ENCODE measurements at places on chromosomes 5 and 9.

- DNase-seq = no peak
These were observed 182.3 kb downstream of the MACROH2A1 start for GRCh38 chr5:135216471-135217343.

DNA sequence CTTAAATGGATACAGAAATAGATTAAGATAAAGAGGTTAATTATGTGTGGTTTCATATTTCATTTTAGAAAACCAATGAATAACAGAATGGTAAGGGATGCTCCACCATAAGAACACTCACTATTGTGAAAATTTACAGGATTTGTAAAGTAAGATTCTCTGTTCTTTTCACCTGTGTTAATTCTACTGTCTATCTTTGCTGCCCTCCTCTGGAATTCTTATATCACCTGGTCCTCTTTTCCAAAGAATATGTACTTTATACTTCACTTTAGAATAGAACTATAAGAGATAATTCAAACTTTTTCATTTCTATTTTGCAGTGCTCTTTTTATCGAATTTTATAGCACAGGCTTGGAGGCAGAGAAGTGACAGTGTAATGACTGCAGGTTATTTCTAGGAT is 213.4 kb downstream of the LURAP1L start:
- no peak for DNase-seq

DNA sequence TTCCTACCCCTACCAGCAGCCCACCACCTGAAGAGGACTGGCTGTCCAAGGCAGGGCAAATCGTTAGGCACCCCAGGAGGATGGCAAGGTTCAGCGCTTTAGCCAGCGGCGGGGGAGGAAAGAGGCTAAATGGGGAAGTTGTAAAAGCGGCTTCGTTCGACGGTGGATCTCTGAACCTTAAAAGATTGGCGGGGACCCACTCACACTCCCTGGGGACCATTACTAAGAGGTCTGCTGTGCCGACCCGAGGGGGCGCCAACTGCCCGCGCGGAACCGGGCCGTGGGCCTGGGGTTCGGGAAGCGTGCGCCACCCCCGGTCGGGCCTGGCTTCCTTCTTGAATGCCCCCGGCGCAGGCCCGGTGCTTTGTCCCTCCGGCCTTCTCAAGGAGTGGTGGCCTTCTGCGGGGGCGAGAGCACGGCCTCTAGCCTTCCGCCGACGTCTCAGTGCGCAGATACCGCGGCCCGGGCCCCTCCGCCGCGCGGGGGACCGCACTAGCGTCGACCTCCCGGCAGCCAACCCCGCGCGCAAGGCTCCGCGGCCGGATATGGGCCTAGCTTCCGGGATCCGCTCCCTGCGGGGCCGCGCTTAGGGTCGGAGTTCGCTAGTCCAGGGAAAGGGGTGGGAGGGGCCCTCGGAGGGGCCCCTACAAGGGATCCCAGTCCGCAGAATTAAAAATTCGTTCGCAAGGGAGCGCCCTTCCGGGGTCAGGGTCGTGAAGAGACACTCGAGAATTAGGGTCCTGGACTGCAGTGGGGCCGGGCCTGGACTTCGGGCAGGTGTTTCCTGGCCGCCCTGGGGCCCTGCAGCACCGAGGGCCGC is 10.5 kb downstream of the NR2F1-AS1 start:
- no peak for DNase-seq

GRCh38 chr5:41843456-41844370 is 26.5 kb downstream of the OXCT1 start:
- DNase-seq = no peak

DNA sequence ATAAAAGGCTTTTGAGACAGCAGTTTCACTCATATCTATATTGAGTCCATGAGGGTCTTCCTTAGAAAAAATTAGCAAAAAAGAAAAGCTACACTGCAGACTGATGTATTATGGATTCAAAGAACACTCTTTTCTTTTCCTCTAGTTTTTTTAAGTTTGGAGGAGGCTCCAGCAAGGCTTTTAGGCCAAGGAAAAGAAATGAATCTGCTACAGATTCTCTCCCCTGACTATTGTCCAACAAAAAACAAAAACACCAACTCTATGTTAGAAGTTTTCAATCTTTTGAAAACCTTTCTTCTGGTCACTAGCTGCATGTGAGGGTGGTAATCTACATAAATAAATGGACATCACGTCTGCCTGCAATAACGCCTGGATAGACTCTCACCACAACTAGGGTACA is 310.4 kb downstream of the ARL15 start:
- DNase-seq = no peak
